ENCODE measurements at places on chromosomes 12 and 14. TPM values are rescaled to one million over a fixed set of nuclear protein-coding genes. Genes with fewer than 3 reads are reported as not detected.

DNA sequence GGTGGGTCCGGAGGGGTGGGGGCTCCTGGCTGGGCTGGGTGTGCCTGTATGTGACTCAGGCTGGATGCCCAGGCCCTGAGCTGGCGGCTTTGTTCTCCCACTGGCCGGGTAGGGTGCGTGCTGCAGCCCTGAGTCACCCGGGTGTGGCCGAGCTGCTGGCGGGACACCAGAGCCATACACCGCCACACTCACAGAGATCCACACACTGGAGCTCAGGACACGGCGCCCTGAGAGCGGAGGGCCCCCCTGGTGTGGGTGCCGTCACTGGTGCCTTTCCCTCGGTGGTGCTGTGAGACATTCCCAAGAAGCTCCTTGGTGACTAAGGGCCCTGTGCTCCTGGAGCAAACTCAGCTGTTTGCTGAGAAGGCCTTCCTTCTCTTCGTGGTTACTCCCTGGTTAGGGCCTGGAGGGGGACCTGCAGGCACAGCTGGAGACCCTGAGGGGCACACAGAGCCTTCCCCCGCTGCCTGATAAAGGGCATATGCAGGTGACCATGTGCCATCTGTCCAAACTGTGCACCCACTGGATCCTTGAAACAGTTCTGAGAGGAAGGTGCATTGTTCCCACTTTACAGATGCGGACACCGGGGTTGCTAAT lies 44.3 kb downstream of the KRT80 start:
- DNase-seq: no peak
- no peaks in the 10 kb centered on the region for H3K27me3 ChIP-seq

DNA sequence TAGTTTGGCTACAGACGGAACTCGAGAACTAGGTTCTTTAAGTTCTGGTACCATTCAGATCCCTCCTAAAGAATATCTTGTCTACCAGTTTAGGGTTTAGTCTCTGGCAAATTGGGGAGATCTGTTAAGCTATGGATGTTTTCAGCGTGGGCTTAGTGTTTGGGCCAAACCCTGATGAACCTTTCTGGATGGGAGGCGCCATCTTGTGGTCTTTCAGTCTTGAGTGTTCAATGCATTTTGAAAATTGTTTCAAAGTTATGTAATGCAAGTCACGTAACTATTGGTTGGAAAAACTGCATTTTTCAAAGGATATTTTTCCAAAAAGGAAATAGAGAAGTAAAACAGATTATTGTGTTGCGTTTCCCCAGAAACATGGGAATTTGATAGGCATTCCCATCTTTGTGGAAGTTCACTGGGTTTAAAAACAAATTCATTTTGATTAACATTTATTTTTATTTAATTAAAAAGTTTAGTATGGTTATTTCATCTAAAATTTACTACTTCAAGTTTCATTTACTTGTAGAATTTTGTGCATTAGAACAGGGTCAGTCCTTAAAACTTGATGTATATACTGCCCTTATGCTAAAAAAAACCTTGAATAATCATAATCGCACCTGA lies 169.0 kb downstream of the PRIMA1 start:
- no peaks in the 10 kb centered on the region for H3K36me3 ChIP-seq
- DNase-seq: peak; percentile 44
- no peaks in the 10 kb centered on the region for H3K27me3 ChIP-seq
- no peak overlapping the region for H3K4me3 ChIP-seq
- no peak overlapping the region for H3K27ac ChIP-seq

- DNase-seq: no peak
- H3K27me3 ChIP-seq: no peaks in the 10 kb centered on the region
- peaks cover under 1% of the 10 kb centered on the region for H3K4me1 ChIP-seq
- no peak overlapping the region for H3K27ac ChIP-seq
Measured at GRCh38 chr12:68286396-68286795, 33.0 kb upstream of the IL22 start.

Gene VRK1
- total RNA-seq: 69.6 TPM

Gene TPH2
- total RNA-seq: 0.55 TPM

Gene PAN2
- 46.7 TPM for total RNA-seq

Gene CYP27B1
- total RNA-seq: 3.2 TPM

DNA sequence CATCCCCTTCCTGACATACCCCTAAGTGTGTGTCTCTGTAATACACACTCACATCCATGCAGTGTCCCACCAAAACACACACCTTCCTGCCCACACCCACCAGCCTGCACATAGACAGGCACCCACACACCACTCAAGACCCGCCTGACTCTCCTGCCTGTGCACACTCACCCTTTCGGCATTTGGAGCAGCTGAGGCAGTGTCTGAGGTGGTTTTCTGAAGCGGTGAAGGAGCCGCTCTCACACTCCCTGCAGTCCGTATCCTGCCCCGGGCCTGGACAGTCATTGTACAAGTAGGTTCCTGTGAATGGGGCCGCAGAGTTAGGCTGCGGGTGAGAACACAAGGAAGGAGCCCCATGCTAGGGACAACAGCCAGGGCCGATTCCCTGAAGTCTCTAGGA lies 8.3 kb downstream of the TNFRSF1A start:
- H3K27me3 ChIP-seq: no peaks in the 10 kb centered on the region
- peak overlapping the region; percentile 42 for H3K27ac ChIP-seq
- no peak for DNase-seq
- H3K36me3 ChIP-seq: peaks cover 44% of the 10 kb centered on the region
- H3K4me3 ChIP-seq: no peak overlapping the region

- no peak overlapping the region for H3K27ac ChIP-seq
- H3K36me3 ChIP-seq: no peaks in the 10 kb centered on the region
- DNase-seq: no peak
- no peaks in the 10 kb centered on the region for H3K4me1 ChIP-seq
- no peak overlapping the region for H3K4me3 ChIP-seq
Measured at GRCh38 chr12:52655251-52655650, 3.2 kb upstream of the KRT2 start.

GRCh38 chr12:103705927-103706326 lies 118.9 kb downstream of the STAB2 start:
- H3K4me1 ChIP-seq: no peaks in the 10 kb centered on the region
- no peak overlapping the region for H3K27ac ChIP-seq
- H3K27me3 ChIP-seq: peaks cover 6% of the 10 kb centered on the region
- DNase-seq: no peak
- H3K36me3 ChIP-seq: no peaks in the 10 kb centered on the region
